ENCODE measurements at places on chromosomes 7 and 10.

DNA sequence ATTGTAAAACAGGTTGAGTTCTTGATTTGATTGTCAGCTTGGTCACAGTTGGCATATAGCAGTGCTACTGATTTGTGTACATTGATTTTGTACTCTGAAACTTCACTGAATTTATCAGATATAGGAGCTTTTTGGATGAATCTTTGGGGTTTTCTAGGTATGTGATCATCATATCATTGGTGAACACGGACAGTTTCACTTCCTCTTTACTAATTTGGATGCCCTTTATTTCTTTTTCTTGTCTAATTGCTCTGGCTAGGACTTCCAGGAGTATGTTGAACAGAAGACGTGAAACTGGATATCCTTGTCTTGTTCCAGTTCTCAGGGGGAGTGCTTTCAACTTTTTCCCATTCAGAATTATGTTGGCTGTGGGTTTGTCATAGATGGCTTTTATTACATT is 86.9 kb downstream of the EXOC4 start:
- no peak for DNase-seq

DNA sequence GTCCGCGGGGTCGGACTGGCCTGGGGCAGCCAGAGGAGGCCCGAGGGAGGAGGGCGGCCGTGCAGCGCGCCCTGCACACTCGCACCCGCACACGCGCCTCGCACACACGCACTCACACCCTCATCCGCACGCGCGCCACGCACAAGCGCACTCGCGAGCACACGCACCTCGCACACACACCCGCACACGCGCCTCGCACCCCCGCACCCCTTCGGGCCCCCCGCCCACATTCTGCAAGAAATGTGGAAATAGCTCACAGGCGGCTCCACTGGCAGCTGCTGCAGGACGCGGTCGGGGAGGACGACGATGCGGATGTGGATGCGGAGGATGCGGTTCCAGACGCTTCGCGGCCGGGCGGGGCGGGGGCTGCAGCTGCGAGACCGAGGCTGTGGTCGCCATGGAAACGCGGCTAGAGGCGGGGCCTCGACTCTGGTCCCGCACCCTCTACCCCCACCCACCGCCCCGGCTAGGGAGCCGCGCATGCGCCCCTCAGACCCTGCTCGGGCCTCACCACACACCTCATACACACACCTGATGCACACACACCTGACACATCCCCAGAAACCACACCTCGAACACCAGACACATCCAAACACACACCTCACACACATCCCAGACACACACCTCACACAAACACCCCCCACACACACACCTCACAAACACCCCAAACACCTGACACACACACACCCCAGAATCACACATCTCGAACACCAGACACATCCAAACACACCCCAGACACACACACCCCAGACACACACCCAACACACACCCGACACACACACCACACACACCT is at the start of gene CALY:
Gene CALY (minus strand): TSS at position 320 of the 793 bp plus-strand sequence. CDS start 7,907 bp downstream, outside the sequence.
- peak; percentile 77 for DNase-seq

GRCh38 chr7:133958822-133959221 is 168.3 kb upstream of the LRGUK start:
- DNase-seq = no peak

GRCh38 chr10:75646218-75646915 is 214.9 kb downstream of the LRMDA start:
- DNase-seq = no peak

- no peak for DNase-seq
Observed at GRCh38 chr10:114058297-114058696, 14.6 kb downstream of the ADRB1 start.

GRCh38 chr10:677750-678661 is 11.5 kb downstream of the DIP2C start:
- no peak for DNase-seq

- DNase-seq = no peak
Observed at GRCh38 chr10:42988069-42988468, 88.8 kb upstream of the RET start.

- no peak for DNase-seq
Observed at GRCh38 chr7:35038354-35038753, 1.1 kb upstream of the DPY19L1 start.

DNA sequence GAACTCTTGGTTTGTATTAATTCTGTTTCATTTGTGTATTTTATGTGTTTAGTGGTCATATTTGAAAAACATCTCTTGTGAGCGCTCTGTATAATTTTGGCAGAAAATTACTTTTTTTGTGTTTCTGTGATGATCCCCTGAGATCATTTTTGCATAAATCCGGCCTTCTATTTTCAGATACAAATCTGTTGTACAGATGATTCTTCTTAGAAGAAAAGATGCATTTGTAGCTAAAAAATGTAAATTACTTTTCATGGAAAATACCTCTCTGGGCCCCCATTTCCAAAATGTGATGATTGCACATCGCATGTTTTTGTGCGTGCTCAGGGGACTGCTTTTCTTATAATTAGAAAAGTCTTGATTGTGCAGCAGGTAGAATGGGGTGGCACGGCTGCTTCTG is 395.4 kb downstream of the LRMDA start:
- no peak for DNase-seq

- no peak for DNase-seq
Observed at GRCh38 chr10:119786117-119786769, 60.4 kb downstream of the INPP5F start.

DNA sequence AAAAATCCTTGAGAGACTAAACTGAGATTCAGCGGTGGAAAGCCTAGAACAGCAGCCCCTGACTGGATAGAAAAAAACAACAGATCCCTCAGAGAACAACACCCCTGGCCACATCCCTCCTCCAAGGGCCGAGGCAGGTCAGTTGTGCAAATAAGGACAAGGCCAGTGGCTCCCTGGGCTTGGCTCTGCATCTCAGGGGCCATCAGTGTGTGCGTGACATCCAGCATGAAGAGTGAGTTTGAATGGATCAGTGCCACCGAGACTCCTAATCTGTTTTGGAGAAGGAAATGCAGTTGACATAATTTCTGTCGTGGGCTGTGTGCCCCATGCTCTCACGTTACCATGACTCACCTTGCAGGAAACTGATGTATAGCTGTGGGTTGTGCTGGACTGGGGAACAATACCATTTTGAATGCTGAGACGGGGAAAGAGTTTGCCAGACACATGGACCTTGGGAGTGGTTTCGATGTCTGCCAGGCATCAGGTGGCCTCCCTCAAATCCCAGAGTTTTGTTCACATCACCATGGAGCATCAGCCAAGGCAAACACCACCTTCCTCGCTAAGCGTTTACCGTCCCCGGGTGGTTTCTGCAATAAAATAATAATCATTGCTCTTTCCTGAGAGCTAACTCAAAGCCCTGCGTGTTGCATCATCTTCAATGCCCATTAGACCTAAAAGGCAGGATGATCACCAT is 153.2 kb upstream of the FZD8 start:
- DNase-seq = no peak

GRCh38 chr10:96670786-96671185 is 49.5 kb downstream of the PIK3AP1 start:
- DNase-seq = no peak

DNA sequence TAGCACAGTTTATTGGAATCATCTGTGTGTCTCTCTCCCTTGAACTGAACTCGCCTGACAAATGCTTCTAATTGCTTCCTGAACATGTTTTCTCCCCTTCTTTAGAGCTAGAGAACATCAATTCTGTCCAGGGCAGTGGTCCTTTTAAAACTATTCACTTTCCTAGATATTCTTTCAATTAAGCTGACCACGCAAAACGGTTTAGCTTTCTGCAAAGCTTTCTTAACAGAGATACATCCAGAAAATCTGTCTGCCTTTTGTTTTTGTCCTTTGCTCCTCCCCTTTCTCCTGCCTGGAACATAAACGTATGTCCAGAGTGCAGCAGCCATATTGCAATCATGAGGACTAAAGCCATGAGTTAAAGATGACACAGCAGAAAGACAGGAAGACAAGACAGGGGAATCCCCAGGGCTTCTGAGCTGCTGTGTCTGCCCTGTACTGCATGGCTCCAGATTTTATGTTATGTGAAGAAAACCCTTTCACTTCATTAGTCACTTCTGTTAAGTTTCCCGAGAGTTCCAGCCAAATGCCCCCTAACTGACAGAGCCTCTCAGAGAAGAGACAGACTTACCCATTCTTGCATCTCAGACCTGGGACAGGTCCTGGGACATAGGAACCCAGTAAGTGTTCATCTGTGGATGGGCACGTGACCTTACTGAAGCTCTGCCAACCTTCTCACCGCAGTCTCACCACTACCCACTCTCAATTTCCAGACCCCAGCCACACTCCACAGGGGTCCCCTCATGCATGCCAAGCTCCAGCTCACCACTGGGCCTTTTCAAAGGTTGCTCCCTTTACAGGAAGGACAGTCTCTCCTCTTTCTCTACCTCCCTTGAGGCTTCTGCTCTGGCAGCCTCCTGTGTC is 35.0 kb upstream of the CPXM2 start:
- no peak for DNase-seq

DNA sequence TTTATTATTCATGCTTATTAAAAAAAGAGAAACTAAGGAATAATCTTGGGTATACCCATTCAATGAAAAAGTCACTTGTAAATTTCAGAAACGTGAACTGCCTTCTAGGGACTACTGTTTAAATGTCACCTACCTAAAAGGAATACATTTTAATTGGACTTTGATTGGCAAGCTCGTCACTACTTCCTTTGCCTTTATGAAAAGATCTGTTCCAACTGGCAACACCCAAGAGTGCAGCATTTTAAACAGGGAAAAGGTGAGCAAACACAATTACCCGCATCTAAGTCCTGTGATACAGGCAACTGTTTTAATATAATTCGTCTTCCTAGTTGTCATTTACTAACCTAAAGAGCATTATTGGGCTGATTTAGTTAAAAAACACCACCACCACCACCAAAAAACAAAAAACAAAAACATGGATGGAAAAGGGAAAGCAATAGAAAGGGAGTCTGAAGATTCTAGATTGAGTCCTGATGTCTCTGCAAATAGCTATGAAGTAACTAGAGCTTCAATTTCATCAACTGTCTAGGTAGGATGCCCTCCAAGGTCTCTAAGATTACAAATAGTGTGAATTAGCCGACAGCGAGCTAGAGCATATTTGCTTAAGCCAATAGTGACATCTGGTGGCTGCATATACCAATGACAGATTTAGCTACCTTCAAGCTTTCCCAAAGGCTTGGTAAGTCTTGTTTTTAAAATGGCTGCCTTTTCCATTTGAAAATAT is 33.8 kb upstream of the ICA1 start:
- DNase-seq = no peak

DNA sequence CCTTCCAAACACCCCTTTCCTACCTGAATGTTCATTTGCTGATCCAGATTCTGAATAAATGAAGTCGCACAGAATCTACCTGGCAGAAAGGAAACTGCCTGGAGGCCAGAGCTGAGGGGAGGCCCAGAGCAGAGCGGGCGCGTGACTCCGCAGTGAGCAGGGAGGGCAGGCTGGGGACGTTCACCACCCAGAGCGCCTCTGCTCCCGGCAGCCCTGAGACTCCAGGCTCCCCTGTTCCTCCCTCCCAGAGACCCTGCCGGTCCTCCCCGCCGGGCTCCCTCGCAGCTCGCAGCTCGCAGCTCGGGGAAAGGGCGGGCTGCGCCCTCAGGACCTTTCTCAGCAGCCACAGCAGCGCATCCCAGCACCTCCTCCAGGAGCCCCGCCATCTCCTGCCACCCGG is 176.7 kb upstream of the ZNF32 start:
- no peak for DNase-seq

DNA sequence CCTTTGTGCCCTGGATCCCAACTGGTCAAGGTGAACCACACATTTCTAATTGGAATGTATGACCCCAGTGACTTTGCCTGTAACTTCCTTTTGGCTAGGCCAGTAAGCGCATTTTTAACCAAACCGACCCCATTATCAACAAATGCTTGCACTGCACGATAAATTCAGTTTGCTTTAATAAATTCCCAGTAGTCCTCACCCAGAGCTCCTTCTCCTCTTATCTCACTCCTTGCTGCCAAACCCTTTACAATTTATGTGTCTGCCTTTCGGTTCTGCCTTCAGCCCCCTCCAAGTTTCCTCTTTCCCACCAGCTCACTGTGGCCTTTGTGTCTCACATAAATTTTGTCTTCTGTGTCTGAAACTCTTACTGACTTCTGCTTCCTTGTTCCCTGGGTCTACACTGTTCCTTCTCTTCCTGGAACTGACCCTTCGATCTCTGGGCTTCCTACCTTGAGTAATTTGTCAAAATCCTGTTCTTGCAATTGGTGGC is 59.0 kb downstream of the TBXAS1 start:
- DNase-seq = no peak

GRCh38 chr10:117783698-117784395 is 241.3 kb downstream of the EMX2 start:
- DNase-seq = no peak

- DNase-seq = peak; percentile 50
Observed at GRCh38 chr7:5143106-5143505, 46.9 kb upstream of the WIPI2 start.

GRCh38 chr10:62959553-62959952 is 143.4 kb upstream of the EGR2 start:
- DNase-seq = no peak

DNA sequence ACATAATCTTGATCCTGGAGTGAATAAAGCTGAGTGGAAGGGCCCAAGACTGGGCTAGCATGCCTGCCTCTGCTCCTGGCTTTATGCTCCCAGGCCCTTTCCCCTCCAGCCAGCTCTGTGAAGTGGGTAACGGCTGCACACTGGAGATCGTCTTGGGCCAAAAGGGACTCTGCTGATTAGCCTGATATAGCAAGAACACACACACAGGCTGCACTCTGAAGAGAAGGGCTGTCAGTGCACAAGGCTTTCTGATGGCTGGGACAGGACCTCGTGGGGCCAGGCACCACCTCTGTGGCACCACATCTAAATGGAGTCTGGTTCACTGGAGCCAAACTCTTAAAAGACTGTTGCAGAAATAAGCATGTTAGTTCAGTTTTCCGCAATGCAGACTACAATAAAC is 161.4 kb downstream of the NEURL1 start:
- DNase-seq = no peak

DNA sequence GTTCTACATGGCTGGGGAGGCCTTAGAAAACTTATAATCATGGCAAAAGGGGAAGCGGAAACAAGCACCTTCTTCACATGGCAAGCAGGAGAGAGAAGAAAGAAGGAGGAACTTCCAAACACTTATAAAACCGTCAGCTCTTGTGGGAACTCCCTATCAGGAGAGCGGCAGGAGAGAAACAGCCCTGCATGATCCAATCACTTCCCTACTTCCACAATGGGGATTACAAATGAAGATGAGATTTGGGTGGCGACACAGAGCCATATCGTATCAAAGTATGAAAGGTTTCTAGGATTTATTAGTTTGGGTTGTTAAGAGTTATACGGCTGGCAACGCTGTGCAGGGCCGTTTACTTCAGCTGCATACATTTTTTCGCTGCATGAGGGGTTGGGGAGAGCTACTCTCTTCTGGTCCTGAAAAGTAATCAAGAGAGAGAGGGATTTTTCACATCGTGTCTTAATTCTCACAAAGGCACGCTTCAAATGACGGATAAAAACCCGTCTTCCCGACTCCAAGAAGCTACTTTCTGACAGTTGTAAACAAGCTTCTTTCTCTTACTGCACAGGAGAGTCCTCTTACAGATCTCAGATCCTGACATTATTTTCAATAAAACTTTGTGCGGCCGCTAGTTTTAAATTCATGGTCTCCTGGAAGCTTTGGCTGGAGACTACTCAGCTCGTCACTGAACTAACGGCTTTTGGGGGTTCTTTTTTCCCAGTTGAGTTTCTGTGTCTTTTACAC is 751 bp upstream of the GTPBP10 start:
- no peak for DNase-seq
